ENCODE measurements at places on chromosomes 1 and 21.

GRCh38 chr1:239185245-239185619 is 201.1 kb upstream of the CHRM3 start:
- DNase-seq: no peak

- DNase-seq: peak; percentile 32
Measured at GRCh38 chr1:37682334-37682987, 9.9 kb upstream of the CDCA8 start.

DNA sequence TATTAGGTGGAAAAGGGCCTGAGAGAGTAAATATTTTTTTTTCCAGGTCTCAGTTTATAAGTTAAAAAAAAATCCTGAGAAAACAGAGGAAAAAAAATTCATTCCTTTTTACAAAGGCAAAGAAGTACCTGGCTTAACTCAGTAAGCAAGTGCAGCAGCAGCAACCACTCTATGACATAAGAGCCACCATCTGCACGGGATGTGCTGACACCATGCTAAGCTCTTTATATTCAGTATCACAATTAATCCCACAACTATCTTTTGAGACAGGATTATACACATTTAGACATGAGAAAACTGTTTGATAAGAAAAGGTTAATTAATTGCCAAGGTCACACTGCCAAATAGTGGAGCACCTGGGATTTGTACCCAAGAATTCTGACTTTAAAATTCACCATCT is 13.4 kb upstream of the DPT start:
- no peak for DNase-seq

DNA sequence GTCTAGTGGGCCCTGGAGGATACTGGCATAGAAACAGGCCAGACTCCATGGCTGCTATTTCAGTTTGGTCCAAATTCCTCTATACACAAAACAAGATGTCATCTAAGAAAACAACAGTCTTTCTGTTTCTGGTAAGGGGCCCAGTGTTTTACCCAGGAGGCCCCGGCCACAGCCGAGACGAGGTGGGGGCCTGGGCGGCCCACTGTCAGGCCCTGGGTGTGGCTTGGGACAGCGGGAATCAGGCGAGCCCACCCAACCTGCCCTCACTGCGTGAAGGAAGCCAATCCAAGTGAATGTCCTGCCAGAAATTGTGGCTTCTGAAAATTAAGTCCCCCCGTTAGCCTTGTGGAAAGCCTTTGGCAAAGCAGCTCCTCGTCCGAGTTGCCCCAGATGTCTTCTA is 31.2 kb upstream of the GPR153 start:
- no peak for DNase-seq

DNA sequence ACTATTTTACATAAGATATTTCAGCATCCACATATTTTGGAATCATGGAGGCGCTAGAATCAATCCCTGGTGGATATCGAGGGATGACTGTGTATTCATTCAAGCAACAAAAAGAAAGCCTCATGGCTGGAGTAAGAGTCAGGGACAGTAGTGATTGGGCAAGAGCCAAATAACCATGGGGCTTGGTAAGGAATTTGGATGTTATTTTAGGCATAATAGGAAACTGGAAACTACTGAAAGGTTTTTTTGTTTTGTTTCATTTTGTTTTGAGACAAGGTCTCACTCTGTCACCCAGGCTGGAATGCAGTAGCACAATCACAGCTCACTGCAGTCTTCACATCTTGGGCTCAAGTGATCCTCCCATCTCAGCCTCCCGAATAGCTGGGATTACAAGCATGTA is 33.8 kb upstream of the EYA3 start:
- DNase-seq: no peak

GRCh38 chr1:21325731-21326387 is 35.6 kb upstream of the ECE1 start:
- no peak for DNase-seq

DNA sequence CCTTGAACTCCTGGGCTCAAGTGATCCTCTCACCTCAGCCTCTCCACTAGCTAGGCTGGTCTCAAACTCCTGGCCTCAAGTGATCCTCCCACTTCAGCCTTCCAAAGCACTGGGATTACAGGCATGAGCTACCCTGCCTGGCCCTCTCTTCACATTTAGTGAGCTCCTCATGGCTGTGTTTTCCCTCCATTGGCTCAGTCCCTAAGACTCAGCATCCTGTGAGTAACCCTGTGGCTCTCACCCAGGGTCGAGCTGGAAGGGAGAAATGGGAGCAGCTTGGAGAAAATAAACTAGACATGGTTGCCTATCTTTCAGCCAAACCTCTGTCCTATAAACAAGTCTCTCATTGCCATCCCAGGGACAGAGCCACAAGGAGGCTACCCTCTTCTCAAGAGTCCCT is 17.5 kb downstream of the NCF2 start:
- no peak for DNase-seq

DNA sequence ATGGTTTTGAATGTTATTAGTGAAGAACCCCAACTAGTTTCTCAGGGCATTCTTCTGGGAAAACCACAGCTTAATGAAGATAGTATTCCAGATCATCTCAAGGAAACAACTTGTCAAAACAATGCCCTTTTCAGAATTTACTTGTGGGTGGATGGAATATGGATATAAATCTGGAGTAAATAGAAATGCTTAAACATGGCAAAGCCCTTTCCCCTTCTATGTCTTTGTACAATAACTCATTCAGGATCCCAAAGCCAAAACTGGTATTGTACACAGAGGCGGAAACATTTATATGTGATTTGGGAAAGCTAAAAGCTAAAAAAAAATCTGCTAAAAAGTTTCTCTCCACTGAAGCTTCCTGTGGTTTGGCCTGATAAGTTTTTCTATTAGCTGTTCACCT is 55.5 kb upstream of the RGS5 start:
- no peak for DNase-seq

DNA sequence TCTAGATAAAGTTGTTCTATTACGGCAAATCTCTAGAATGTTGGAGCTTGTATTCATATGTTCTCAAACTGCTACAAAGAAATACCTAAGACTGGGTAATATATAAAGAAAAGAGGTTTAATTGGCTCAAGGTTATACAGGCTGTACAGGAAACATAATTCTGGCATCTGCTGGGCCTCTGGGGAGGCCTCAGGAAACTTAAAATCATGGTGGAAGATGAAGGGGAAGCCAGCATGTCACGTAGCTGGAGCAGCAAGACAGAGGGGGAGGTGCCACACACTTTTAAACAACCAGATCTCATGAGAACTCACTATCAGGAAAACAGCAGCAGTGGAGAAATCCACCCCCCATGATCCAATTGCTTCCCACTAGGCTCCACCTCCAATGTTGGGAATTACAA is 390.4 kb upstream of the ADGRL4 start:
- no peak for DNase-seq

DNA sequence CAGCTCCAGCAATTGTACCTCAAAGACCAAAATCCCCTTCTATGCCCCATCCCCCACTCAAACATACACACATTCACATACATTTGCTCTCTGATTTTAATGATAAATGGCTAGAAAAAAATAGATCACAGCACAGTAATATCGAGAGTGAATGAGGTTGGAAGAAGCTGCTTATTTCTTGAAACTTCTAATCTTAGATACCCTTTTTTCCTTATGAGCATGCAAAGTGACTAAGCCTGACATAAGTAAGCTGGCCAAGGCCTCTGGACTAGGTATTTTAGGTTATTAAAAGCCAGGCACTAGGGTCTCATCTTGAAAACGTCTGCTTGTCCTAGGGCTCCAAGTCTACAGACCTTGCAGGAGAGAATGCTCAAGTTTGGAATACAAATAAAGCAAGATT is 133.6 kb downstream of the TGFBR3 start:
- no peak for DNase-seq

DNA sequence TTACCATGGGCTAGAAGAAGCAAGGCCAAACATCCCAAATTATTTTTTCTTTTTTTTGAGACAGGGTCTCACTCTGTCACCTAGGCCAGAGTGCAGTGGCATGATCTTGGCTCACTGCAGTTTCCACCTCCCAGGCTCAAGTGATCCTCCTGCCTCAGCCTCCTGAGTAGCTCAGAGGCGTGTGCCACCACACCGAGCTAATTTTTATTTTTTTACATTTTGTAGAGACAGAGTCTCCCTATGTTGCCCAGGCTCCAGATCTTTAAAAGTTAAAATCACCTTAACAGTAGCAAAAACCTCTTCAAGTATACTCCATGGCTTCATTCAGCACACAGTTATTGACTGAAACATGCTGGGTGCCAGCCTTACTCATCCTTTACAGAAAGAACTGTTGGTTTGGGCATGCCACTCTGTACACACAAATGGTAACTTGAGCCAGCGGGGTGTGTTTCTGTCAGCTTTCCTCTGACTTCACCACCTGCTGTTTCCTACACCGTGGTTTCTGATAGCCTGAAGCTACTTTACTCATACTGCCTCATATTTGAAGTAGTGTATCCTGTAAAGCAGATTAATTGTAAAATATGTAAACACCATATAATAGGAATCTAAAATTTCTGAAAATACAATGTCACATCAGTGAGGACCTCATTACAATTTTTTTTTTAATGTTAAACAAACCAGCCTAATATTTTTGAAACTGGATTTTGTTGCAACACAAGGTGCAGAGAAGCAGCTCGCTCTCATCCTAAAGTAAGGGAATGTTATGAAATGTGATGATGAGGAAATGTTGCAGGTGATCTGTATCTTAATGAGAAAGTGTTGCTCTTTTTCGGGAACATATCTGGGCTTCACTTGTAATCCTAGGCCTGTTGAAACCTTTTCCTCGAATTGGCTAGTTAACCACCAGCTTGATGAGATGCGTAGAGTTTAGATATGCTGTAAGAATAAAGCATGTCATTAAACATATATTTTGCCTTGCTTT is 113.9 kb downstream of the ATP5PO start:
- no peak for DNase-seq

DNA sequence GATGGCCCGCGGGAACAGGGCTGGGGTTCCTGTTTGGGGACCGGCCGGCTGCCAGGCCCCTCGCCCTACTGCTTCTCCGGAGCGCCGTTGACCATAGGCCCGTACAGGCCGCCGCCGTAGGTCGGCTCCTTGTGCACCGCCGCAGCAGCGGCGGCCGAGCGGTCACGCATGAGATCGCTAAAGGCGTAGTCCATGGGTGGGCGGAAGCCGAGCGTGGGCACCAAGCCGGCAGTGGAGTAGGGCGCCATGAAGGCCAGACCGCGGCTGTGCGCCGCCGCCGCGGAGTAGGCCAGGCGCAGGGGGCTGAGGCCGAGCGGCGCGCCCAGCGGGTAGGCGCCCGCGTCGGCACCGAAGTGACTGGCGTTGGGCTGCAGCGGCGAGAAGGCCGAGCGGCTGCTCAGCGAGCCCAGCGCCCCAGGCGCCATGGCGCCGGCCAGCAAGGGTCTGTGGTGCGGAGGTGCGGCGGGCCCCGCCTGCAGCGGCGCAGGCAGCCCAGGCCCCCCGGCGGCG is 4.6 kb downstream of the DMRTA2 start:
- DNase-seq: no peak

- DNase-seq: no peak
Measured at GRCh38 chr1:76162254-76162653, 87.7 kb downstream of the ST6GALNAC3 start.

- DNase-seq: no peak
Measured at GRCh38 chr1:185008838-185009237, 34.5 kb upstream of the NIBAN1 start.

DNA sequence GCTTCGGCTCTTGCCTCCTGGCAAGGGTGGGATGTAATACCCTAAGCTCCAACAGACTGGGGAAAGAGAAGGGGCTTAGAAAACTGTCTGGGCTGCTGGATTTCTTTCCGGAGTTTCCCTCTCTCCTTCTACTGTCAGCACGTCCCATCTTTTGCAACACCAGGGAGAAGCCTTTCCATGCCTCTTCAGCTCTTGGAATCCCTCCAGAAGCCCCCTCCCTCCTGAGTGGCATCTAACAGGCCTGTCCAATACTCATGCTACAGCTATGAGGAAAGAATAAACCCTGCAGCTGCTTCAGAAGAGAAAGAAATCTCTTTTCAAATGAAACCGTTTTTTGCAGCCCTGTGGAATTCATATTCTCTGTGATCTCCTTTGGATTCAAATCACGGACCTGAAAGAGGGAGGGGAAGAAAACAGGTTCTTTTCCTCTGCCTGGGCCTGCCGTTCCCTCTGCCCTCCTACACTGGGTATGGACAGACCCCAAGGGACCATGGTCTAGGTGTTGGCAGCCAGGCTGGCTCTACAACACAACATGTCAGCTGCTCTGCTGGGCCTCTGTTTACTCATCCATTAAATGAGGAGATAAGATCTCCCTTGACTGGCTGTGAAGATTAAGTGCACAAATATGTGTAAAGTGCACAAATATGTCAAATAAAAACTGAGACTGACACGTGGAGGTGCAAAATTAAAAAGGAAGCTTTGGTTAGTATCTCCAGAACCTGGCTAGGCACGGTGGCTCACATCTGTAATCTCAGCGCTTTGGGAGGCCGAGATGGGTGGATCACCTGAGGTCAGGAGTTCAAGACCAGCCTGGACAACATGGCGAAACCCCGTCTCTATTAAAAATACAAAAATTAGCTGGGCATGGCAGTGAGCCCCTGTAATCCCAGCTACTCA is 6.0 kb upstream of the CAPN2 start:
- DNase-seq: no peak

DNA sequence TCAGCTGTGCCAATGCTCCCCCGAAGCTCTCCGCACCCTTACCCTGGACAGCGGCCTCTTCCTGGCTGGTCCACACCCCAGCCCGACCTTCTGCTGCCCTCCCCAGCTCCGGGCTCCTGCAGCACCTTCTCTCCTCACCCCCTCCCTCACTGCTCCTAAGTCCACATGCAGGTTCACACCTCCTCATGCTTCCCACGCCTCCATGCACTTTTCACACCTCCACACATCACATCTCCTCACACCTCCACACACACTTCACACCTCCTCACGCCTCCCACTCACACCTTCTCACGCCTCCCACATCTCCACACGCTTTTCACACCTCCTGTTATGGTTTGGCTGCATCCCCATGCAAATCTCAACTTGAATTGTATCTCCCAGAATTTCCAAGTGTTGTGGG is 18.9 kb downstream of the GPR137B start:
- no peak for DNase-seq

DNA sequence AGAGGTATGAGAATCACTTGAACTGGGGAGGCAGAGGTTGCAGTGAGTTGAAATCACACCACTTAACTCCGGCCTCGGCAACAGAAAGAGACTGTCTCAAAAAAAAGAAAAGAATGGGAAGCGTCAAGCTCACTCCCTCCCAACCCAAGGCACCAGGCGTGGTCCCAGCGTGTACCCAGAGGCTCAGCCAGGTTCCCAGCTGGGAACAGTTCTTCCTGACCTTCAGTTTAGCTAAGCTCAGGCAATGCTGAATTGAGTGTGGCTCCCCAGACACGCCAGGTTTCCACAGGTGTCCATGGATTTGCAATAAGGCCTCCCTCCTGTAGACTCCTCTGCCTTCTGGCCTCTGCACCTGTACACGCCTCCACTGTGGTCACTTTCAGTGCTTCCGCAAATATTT is 140.7 kb upstream of the TMEM51 start:
- no peak for DNase-seq

GRCh38 chr1:151831605-151832004 is at the start of gene RORC:
Gene RORC (minus strand): TSS chr1:151831802. CDS start chr1:151831764, 38 bp downstream.
- no peak for DNase-seq

DNA sequence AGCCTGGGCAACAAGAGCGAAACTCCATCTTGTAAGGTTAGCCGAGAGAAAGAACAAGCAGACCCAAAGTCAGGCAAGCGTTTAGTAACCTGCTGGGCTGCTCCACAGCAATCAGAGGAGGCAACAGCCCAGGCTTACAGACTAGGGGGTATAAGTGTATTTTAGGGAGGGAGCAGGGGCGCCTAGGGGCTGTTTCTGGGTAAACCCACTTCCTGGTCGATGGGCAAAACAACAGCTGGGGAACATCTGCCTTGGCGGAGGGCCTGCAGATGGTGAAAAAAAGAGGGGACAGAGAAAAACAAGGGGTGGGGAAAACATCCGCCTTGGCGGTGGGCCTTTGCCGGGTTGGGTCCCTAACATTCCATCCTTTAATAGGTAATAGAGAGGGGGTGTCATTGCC is 5.2 kb downstream of the TAS1R1 start:
- no peak for DNase-seq
